ENCODE measurements at places on chromosomes 6 and 20.

- DNase-seq = no peak
These were observed 2.4 kb upstream of the TNXB start for GRCh38 chr6:32111424-32112066.

- no peak for DNase-seq
These were observed 25.1 kb downstream of the DLGAP4 start for GRCh38 chr20:36331209-36331608.

DNA sequence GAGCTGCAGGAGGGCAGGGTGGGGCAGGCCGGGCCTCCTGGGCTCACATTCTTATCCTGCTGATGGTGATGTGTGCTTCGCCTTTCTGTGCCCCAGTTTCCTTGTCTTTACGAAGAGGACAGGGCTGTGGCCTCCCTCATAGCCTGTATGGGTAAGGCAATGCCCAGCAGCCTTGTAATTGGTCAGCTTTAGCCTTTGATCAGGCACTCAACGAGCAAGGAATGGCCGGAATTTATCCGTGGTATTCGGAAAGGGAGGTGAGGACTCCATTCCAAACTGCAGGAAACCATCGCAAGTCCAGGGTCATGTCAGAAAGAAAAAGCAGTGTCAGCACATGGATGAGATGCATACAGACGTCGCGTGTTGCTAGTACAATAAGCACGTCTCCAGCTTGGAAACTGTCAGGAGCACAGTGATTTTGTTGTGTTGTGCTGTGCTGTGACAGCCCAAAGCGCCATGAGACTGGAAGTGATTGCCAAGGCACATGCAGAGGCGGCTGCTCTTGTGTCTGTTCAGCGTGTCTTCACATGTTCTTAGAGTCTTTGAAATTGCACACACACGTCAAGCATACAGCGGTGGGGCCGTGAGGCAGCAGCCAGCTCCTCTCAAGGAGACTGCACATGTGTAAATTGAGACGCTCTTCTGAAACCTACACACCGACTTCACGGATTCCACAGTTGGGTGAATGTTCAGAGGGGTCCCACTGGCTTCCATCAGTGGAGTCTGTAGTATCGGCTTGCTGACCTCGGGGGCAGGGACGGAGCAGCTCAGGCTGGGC, 6.2 kb downstream of the SS18L1 start:
- no peak for DNase-seq

GRCh38 chr6:112801468-112802080, 454.4 kb downstream of the RFPL4B start:
- no peak for DNase-seq

- DNase-seq = no peak
These were observed 46.8 kb downstream of the TRDN start for GRCh38 chr6:123589973-123590372.

Measured in AG08395 (cell line).